ENCODE measurements at places on chromosomes 4 and X. TPM values are rescaled to one million over a fixed set of nuclear protein-coding genes. Genes with fewer than 3 reads are reported as not detected.
A peak's percentile ranks its signal among the peaks of the same experiment; 100 is the strongest.

GRCh38 chr4:148874331-148874730 is 432.1 kb upstream of the NR3C2 start:
- H3K4me3 ChIP-seq, result no peak overlapping the region
- H3K27ac ChIP-seq, result no peak overlapping the region
- no peaks in the 10 kb centered on the region for H3K36me3 ChIP-seq
- no peak for DNase-seq
- no peaks in the 10 kb centered on the region for H3K4me1 ChIP-seq

GRCh38 chrX:115968436-115969252 is 201.9 kb upstream of the AGTR2 start:
- H3K36me3 ChIP-seq, result no peaks in the 10 kb centered on the region
- peaks cover 10% of the 10 kb centered on the region for H3K4me1 ChIP-seq
- peak overlapping the region; percentile 76 for H3K27ac ChIP-seq

DNA sequence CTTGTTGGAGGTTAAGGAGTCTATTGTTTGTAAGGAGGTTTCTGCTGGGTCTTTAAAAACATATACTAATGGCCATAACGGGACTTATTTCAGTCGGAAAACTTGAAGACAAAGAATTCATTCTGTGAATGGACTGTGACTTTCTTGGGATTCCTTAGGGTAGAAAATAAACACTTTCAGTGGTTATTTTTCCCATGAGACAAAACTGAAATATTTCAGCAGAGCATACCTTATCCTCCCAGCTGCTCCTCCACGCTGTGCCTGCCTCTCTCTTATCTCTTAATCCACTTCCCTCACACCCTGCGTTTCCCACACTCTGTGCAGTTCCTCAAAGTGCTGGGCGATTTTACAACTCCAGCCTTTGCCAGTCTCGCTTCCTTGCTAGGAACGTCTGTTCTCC is 47.1 kb upstream of the SORBS2 start:
- peaks cover 2% of the 10 kb centered on the region for H3K36me3 ChIP-seq
- no peak for DNase-seq
- no peaks in the 10 kb centered on the region for H3K27me3 ChIP-seq
- peak overlapping the region; percentile 10 for H3K4me3 ChIP-seq

The AADAT gene
- total RNA-seq, result 12.3 TPM

The SERPINA7 gene
- not detected for total RNA-seq

DNA sequence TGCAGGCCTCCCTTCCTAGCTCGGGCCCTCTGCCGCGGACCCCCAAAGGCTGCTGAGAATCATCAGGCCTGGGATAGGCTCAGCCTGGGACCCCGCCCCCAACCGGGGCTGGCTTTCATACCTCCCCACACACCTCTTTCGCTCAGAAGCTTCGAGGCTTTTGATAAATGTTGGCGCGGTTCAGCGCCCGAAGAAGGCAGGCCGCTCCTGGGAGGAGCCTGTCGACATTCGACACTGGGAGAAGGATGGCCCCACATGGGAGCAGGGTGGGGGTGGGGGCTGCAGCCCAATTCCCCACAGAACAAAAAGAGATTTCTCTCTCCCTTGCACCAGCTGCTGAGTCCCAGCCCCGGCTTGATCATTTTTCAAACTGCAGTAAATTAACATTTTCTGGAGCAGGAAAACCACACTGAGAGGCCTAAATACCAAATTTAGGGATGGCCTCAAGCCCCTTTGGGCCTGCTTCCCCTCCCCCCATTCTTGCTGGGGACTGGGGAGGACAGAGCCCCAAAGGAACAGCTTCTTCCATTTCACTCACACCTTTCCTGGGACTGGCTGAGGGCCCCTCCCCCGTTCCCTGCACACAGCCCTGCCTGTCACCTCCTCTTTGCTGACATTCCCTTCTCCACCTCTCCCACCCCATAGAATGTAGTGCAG is 112.9 kb upstream of the PJA1 start:
- no peak overlapping the region for H3K27ac ChIP-seq
- no peaks in the 10 kb centered on the region for H3K4me1 ChIP-seq
- no peaks in the 10 kb centered on the region for H3K36me3 ChIP-seq
- no peak overlapping the region for H3K4me3 ChIP-seq
- no peak for DNase-seq

DNA sequence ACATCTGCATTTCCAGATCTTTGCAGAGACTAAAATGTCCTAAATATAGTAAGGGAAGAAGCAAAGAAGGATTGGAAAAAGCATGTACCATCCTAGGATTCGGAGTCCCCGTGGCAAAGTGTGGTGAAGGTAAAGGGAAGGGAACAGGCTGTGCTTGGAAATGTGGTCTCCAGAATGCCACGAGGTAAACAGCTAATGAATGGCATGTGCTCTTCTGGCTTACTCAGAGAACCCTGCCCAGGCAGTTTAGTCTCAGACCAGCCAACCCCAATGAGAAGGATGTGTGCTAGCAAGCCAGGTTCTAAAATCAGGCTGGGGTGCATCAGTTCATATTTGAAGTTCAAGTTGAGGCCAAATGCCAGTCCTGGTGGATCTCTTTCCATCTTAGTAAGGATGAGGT is 113.1 kb downstream of the RS1 start:
- H3K27me3 ChIP-seq, result no peaks in the 10 kb centered on the region
- H3K36me3 ChIP-seq, result no peaks in the 10 kb centered on the region
- DNase-seq, result no peak
- peaks cover 35% of the 10 kb centered on the region for H3K4me1 ChIP-seq
- H3K27ac ChIP-seq, result no peak overlapping the region
- no peak overlapping the region for H3K4me3 ChIP-seq

DNA sequence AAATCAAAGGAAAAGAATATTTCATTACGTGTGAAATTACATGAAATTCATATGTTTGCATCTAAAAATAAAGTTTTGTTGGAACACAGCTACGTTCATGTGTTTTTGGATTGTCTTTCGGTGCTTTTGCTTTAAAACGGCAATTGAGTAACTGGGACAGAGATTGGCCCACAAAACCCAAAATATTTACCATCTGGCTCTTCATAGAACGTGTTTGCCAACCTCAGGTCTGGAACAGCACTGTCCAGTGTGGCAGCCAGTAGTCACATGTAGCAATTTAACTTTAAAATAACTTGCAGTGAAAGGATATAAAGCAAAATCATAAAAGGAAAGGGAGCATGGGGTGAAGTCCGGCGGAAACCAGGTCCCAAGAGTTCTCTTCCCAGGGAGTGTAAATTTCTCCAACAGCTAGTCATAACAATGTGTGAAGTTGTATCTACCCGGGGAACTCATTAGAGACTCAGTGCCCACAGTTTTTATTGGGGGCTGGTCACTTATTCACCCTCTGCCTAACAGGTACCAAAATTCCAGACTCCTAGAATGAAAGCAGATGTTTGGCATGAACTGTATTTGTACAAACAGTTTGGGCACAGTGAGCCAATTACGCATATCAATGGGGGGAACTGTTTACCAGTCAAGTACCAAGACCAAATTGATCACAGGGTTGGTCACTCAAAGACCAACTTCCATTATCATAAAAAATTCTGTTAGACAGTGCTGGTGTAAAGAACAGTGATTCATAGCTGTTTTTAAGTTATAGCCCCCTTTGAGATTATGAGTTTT is 10.3 kb downstream of the OCIAD1 start:
- H3K4me3 ChIP-seq, result no peak overlapping the region
- no peaks in the 10 kb centered on the region for H3K4me1 ChIP-seq
- no peak overlapping the region for H3K27ac ChIP-seq
- H3K27me3 ChIP-seq, result no peaks in the 10 kb centered on the region

The LIMCH1 gene
- 9.8 TPM for total RNA-seq

DNA sequence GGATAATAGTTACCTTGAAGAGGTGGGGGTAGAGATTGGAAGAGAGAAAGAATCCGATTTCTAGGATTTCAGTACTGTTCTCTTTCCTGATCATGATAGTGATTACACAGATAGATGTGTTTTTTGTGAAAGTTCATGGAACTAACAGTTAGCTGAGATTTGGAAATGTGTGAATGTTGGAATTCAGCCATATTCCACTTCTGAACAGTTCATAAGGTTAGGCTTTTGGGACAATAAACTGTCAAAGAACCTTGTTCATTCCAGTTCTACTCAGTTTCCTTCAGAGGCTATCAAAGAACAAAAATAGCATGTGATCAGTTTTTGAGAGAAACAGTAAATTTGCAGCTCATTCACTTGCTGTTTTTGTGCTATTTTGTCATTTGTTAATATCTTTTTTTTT is 43.6 kb downstream of the RUFY3 start:
- no peak overlapping the region for H3K27ac ChIP-seq
- no peaks in the 10 kb centered on the region for H3K27me3 ChIP-seq
- peaks cover 9% of the 10 kb centered on the region for H3K4me1 ChIP-seq
- H3K36me3 ChIP-seq, result peaks cover 28% of the 10 kb centered on the region
- DNase-seq, result no peak
- H3K4me3 ChIP-seq, result no peak overlapping the region

The GPR119 gene
- not detected for total RNA-seq

GRCh38 chr4:3267576-3268394 is 18.8 kb downstream of the MSANTD1 start:
- H3K27me3 ChIP-seq, result no peaks in the 10 kb centered on the region
- DNase-seq, result no peak
- H3K4me1 ChIP-seq, result no peaks in the 10 kb centered on the region
- H3K36me3 ChIP-seq, result peaks cover 2% of the 10 kb centered on the region
- H3K4me3 ChIP-seq, result no peak overlapping the region

- no peaks in the 10 kb centered on the region for H3K36me3 ChIP-seq
- H3K4me1 ChIP-seq, result peaks cover 7% of the 10 kb centered on the region
- H3K4me3 ChIP-seq, result no peak overlapping the region
- DNase-seq, result no peak
- no peak overlapping the region for H3K27ac ChIP-seq
Observed at GRCh38 chrX:10001496-10001895, 34.3 kb downstream of the CLDN34 start.

DNA sequence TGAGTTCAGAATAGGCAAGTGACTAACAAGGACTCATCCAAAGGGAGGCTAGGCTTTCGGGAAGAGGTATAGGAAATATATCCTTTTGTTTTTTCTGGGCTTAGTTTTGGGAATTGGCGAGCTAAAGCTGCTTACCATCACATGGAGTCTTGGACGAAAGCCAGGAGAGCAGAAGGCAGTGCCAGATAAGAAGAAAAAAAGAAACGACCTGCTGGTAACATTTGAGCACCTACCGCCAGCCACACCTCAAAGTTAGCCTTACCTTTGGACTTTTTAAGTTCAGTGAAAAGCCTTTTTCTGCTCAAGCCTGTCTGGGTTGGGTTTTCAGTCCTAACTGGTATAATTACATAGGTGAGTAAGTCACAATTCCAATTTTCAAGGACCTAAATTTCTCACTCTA is 85.1 kb upstream of the LCORL start:
- no peaks in the 10 kb centered on the region for H3K4me1 ChIP-seq
- no peak overlapping the region for H3K4me3 ChIP-seq
- no peak for DNase-seq
- H3K36me3 ChIP-seq, result no peaks in the 10 kb centered on the region
- H3K27ac ChIP-seq, result no peak overlapping the region
- peaks cover 5% of the 10 kb centered on the region for H3K27me3 ChIP-seq

Measured in chondrocyte (in vitro differentiated cells).